Naive thymus-derived CD4-positive, alpha-beta T cell (primary cell): ENCODE measurements at places on chromosomes 1 and 21. TPM values are rescaled to one million over a fixed set of nuclear protein-coding genes. Genes with fewer than 3 reads are reported as not detected.

- no peak overlapping the region for H3K27ac ChIP-seq
- no peaks in the 10 kb centered on the region for H3K4me1 ChIP-seq
- no peak overlapping the region for H3K4me3 ChIP-seq
These were observed 35.9 kb upstream of the CCSAP start for GRCh38 chr1:229378586-229379367.

KRTAP23-1 gene
- not detected for total RNA-seq

CA14 gene
- total RNA-seq, result not detected

GJA8 gene
- not detected for total RNA-seq

DNA sequence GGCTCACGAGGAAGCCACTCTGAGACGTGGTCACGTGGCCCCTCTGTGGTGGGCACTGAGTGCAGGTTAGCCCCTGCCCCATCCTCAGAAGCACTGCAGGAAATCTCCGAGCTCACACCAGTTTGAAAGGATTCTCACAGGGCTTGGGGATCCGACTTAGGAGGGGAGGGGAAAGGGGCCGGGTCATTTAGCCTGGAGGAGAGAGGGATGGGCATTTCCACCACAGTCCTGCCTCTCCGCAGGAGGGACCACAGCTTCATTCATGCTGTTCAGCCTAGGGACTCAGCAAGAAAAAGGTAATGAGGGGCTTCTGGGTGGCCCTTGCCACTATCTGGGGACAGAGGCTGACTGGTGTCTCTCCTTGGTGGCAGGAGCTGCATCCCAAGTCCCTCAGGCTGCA lies 126.5 kb downstream of the NPHP4 start:
- H3K4me1 ChIP-seq, result no peaks in the 10 kb centered on the region
- no peaks in the 10 kb centered on the region for H3K27me3 ChIP-seq
- H3K4me3 ChIP-seq, result no peak overlapping the region
- H3K36me3 ChIP-seq, result peaks cover 11% of the 10 kb centered on the region
- no peak for DNase-seq

- no peaks in the 10 kb centered on the region for H3K4me1 ChIP-seq
- H3K27me3 ChIP-seq, result no peaks in the 10 kb centered on the region
- H3K4me3 ChIP-seq, result no peak overlapping the region
- DNase-seq, result no peak
- H3K27ac ChIP-seq, result no peak overlapping the region
These were observed 10.5 kb downstream of the C1orf115 start for GRCh38 chr1:220700556-220701179.

SPATA6 gene
- total RNA-seq, result 3.0 TPM
